PC-3 (cell line): ENCODE measurements at places on chromosomes 5 and 9.
A peak's percentile ranks its signal among the peaks of the same experiment; 100 is the strongest.

- DNase-seq: no peak
Measured at GRCh38 chr9:119451426-119451825, 82.2 kb upstream of the BRINP1 start.

GRCh38 chr5:72439192-72439591 lies 68.0 kb downstream of the ZNF366 start:
- DNase-seq: no peak

DNA sequence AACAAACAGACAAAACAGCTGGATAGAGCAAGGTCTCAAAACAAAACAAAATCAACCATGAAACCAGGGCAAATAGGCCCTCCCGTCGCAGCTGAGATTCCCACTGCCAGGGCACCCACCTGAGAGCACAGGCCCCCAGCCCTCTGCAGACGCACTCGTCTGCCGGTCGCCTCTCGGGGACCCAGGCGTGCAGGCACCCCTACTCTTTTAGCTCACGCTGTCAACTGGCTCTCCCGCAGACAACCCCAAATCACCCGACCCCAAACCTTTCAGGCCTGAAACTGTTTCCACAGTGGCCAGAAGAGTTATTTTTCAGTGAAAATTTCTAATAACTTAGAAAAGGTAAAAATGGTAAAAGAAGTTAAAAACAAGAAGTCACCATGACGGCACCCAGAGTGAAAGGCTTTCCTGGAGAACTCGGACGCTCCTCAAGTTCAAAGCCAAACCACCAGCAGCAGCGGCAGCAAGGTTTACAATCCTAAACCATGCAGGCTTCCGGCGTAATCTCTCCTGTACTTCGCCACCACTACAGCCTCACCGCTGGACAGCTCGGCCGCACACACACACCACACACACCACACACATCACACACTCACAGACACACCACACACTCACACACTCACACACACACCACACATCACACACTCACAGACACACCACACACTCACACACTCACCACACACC lies 1.9 kb upstream of the UBE2QL1 start:
- DNase-seq: no peak

GRCh38 chr9:9563817-9564216 lies 1049.0 kb downstream of the PTPRD start:
- no peak for DNase-seq

DNA sequence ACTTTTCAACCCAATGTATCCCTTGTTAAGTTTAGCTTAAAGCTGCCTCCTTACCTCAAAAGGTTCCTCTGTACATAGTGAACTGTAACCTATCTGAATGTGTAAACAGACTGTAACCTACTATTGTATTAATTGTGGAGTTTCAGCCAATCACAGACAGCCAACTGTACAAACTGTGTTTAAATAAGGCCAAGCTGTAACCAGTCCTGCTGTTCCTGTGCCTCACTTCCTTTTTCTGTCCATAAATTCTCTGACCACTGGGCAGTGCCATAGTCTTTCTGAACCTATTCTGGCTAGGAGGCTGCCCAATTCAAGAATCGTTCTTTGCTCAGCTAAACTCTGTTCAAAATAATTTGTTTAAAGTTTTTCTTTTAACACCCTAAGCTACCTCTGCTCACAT lies 74.7 kb upstream of the DAPK1 start:
- no peak for DNase-seq

- no peak for DNase-seq
Measured at GRCh38 chr5:74413403-74414048, 227.0 kb downstream of the ENC1 start.

- DNase-seq: peak; percentile 62
Measured at GRCh38 chr5:42005561-42006153, 80.6 kb downstream of the FBXO4 start.
